Amygdala (tissue), 56 donors: ENCODE measurements at places on chromosomes 11 and 22.
A peak's percentile ranks its signal among the peaks of the same experiment; 100 is the strongest.

DNA sequence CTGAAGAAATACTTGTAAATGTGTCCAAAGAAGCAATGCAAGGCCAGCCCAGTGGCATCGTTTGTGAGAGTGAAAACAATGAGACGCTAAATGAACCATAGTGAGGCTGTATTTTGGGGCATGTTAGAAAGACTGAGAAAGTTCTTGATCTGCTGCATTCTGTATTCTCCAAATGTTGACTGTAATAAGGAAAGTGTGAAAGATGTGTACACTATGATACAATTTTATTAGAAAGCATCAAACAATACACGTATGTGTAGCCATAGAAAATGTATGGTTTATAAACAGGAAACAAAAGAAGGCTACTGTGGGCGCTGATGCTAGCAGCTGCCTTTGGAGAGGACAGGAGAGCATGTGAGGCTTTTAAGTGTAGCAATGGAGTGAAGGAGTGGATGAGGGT lies 233.5 kb upstream of the E2F8 start:
- no peak for DNase-seq

- DNase-seq = no peak
These were observed 219.4 kb downstream of the CADM1 start for GRCh38 chr11:115284773-115285172.

- DNase-seq = no peak
These were observed 83.3 kb downstream of the MICAL2 start for GRCh38 chr11:12193515-12194336.

DNA sequence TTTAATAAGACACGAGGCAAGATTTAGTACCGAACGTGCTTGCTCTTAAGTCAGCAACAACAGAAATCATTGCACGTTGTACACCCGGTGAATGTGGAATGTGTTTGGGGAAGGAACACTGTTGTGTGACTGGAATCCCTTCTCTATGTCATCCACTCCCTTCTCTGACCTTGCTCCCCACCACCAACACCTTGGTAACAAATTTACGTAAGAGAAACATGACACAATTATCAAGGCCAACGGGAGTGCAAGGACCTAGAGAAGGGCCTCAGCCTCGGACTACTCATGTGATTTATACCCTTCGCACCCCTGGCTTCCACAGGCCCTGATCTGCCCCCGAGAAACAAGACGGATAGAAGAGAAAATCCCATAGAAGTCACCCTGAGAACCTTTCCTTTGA lies 236.2 kb downstream of the LARGE1 start:
- no peak for DNase-seq

GRCh38 chr11:94705419-94705818 lies 62.7 kb upstream of the AMOTL1 start:
- DNase-seq = no peak

DNA sequence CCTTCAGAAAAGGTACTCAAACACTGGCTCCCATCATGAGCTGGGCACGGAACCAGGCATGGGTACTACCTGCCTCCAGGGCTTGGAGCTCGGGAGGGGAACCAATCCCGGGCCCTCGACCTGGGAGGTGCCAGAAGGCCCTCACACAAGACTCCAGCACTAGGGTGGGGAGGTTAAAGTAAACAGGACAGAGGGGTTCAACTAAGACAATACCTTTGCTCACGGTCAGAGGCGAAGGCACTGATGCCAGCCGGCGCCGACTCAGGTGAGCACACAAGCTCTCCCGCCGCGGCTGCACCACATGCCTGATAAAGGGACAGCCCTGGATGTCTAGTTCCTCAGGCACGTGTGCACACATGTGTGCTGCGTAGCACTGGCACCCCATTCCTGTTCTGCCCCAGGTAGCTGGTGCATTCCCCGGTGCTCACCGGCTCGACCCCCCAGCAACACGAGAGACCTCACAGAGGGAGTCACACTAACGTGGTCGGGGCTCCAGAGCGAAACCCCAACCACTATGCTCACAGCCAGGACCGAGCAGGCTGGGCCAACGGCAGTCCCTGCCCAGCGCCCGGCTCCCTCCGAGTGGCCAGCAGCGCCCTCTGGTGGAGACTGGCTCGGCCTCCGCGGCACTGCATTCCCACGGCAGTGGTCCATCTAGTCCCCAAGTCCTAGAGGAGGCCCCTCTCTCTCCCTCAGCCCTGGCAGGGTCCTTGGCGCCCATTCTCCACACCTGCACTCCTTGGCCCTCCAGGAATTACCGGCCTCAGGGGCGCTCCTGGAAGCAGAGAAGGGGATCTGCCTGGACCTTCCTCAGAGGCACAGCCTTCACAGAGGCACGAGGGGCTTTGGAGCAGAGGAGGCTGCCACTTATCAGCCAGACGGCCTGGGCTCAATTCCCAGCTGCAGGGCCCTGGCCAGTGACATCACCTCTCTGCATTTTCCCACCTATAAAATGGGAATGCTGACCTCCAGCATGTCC lies 28.8 kb upstream of the MOB2 start:
- peak; percentile 65 for DNase-seq

GRCh38 chr11:29781268-29781667 lies 235.6 kb downstream of the KCNA4 start:
- DNase-seq = no peak

- DNase-seq = no peak
These were observed 4.1 kb upstream of the MGAT3 start for GRCh38 chr22:39452740-39453040.

GRCh38 chr11:72513411-72513810 lies 79.1 kb upstream of the CLPB start:
- no peak for DNase-seq

GRCh38 chr11:99370549-99371216 lies 349.9 kb downstream of the CNTN5 start:
- DNase-seq = peak; percentile 20

GRCh38 chr11:20844630-20845029 lies 175.2 kb downstream of the NELL1 start:
- no peak for DNase-seq

GRCh38 chr11:108902027-108902469 lies 237.2 kb downstream of the DDX10 start:
- no peak for DNase-seq

GRCh38 chr11:9861860-9862725 lies 198.2 kb downstream of the SWAP70 start:
- DNase-seq = no peak

GRCh38 chr22:46145361-46145851 lies 4.9 kb upstream of the PPARA start:
- DNase-seq = no peak

- DNase-seq = no peak
These were observed 23.5 kb downstream of the OR8B12 start for GRCh38 chr11:124519850-124520549.

DNA sequence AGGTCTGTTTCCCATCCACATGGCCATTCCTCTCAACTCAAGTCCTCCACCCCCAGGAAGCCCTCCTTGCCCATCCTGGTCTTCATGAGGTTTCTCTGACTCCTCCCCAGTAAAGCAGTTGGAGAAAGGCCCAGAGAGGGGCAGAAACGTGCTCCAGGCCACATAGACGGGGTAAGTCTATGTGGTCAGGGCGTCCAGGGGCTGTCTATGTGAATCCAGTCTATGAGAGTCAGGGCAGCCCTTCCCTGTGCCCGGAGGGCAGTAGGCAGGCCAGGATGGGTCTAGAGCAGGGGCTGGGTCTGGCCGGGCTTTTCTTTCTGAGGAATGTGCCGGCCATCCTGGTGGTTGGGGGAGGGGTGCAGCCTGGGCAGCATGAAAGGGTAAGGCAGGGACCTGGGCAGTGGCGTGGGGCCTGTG lies 11.7 kb downstream of the GUCD1 start:
- no peak for DNase-seq

DNA sequence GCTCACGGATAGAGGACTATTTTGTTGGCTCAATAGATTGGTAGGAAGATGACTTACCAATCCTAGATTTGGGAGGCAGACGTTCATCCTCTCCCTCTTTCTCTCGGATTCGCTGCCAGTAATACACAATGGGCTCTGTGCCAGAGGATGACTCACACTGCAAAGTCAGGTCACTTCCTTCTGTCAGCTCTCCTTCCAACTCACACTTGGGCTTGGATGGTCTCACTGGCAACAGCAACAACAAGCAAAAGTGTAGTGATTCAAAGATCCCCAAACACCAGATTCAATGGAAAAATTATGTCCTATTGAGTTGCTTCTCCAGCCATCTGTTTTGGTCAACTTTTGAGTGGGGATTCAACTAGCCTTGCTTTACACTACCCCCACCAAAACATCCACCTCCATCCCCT lies 21.7 kb upstream of the HSPA8 start:
- no peak for DNase-seq

GRCh38 chr11:118572061-118572980 lies at the start of gene ARCN1:
Gene ARCN1 (plus strand): TSS chr11:118572409. CDS start chr11:118572548, 139 bp downstream.
- DNase-seq = peak; percentile 71

DNA sequence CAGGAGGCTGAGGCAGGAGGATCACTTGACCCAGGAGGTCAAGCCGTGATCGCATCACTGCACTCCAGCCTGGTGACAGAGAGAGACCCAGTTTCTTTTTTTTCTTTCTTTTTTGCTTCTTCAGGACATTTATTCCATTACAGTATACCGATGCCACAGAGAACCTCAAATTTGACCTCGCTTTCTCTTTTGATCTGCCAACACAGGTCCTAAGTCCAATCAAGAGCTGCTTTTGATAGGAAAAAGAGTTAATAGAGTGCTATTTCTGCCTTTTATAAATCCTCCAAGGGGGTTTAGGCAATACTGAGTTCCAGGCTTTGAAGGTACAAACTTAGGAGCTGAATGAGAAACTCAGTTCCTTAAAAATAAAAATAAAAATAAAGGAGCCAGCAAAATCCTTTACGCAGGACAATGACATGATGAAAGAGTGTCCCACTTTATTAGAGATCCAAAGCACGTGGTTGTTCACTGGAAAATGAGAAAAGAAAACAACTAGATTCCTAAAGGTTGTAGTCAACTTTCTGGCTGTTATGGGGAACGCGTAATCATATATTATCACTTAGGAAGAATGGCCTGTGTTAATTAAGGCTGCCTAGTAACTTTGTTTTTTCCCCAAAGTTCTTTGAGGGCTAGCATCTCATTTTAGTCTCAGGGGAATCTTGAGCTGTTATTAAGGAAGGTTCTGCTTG lies 27.2 kb downstream of the FADD start:
- no peak for DNase-seq

DNA sequence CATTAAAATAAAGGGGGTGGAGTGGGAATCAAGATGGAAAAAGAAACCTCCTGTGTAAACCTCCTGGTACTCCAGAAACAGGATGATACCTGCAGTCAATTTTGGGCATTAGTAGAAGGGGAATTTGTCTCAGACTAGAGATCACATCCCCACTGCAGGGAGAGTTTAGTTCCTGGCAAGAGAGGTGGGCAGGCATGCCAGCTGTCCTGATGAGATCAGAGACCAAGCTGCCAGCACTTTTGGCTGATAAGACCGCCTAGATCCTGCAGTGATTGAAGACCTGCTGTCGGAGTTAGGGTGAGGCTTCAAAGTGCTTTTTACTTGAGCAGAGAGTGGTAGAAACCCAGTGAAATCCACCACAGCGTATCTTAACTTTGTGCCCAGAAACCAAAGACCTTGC lies 29.7 kb upstream of the NELL1 start:
- DNase-seq = no peak

- no peak for DNase-seq
These were observed 122.3 kb downstream of the KCNQ1 start for GRCh38 chr11:2567026-2567671.

DNA sequence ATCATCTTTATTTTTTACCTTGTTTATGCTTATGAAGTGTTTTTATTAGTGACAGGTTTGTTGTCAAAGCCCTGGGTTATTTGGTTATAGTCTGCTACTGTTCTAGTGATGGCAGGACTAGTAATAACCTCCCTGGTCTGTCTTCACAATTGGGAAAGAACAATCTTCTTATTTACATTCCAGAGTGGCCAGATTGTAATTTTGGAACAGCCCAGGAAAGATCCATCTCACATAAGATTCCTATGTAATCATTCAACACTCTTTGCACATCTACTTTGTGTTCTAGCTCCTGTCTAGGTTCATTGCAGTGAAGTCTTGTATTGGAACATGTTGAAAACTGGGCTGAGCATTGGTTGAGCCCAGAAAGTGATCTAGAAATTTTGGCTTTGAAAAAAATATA lies 63.8 kb downstream of the CYB5R2 start:
- no peak for DNase-seq

GRCh38 chr22:44431256-44431655 lies 66.8 kb downstream of the RTL6 start:
- DNase-seq = no peak

DNA sequence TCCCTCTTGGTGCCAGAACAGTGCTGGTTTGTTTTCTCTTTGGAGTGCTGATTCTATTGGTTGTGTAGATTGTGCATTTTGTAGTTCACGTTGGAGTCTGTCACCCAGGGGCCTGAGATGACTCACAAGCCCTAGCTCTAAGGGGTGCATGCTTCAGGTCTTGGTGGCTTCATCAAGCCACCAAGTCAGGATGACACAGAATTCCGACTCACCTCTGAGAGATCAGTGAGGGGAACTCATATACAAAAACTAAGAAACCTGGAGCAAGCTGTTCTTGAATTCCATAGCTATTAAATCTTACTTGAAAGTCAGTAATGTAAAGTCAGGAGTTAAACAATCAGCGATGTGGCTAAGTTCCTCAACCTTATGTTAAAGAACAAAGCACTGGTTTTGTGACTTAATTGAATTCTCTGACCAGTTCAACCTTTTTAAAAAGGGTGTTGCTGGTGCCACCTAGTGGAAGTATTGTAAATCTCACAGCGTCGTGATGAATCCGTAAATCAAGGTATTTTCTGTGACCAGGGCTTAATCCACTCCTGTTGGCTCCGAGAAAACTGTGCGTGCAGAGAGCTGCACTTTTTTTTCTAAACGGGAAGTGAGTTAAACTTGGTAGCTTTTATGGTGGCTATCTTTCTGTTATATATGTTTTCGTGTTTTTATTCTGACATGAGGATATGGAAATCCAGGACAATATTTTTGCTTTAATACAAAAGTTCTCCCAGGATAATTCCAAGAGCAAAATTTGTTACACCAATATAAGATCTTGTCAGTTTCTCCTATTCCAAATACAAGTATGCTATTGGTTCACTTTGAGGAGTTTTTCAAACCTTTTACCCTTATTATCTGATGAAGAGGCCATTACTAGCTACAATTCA lies 14.6 kb downstream of the MMP13 start:
- DNase-seq = no peak

DNA sequence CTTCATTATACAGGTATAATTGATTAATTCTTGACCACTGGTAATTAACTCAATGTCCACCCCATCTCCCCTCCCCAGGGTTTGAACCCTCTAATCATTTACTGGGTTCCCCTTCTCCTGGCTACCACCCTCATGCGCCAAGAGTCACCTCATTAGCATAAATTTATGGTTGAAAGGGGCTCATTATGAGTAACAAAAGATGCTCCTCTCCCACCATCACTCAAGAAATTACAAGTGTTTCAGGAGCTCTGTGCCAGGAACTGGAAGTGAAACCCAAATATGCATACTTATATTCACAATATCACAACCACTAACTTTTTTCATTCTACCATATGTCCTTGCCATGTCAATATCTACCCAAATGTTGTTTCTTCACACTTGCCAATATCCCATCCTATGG lies 7.8 kb upstream of the STIP1 start:
- no peak for DNase-seq

GRCh38 chr11:19919050-19919561 lies 206.5 kb downstream of the NAV2 start:
- DNase-seq = no peak

- DNase-seq = no peak
These were observed 14.6 kb downstream of the KCNA4 start for GRCh38 chr11:30002157-30002785.
